HAP-1 (cell line): ENCODE measurements at places on chromosomes 3 and 15.
A peak's percentile ranks its signal among the peaks of the same experiment; 100 is the strongest.

DNA sequence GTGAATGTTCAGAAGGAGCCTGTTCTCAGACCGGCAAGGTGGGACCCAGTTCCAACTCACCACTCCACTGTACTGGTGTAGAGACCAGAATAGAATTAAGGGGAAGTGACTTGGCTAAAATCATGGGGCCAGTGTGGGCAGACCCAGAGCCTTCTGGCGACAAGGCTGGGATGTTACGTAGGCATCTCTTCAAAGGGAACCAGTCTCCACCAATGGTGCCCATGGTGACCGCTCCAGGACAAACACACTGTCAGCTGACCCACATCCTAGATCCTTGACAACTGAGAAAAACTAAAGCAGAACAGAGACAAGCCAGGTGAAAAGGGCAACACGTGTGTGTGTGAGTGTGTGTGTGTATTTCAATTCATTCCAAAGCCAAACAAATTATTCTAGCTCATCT is 321.7 kb upstream of the FRG2C start:
- no peak for DNase-seq

DNA sequence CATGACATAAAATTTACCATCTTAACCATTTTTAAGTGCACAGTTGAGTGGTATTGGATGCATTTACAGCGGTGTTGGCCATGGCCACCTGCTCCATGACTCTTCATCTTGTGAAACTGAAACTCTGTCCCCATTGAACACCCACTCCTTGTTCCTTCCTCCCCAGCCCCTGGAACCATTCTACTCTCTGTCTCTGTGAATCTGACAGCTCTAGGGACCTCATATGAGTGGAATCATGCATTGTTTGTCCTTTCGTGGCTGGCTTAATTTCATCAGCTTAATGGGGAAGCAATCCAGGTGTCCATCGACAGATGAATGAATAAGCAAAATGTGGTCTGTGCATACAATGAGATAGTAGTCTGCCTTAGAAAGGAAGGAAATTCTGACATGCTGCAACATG is 42.5 kb downstream of the PLXNA1 start:
- no peak for DNase-seq

DNA sequence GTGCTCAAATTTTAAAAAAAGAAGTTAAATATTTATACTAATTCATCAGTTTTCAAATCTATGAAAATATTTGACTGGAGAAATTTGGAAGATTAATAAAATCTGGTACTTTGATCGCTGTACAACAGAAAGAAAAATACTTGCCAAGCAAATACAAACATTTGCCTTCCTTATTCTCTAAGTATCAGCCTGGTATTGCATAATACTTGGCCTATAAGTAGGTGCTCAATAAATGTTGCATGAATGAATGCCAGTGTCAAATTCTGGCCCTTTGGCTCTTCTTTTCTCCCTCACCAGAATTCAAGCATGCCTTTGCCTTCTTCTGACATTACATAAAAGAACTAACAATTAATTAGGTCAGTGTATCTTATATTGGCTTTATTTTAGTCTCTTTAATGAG is 601.7 kb upstream of the GBE1 start:
- DNase-seq = no peak

- DNase-seq = no peak
Measured at GRCh38 chr3:16411441-16411840, 102.1 kb downstream of the RFTN1 start.

DNA sequence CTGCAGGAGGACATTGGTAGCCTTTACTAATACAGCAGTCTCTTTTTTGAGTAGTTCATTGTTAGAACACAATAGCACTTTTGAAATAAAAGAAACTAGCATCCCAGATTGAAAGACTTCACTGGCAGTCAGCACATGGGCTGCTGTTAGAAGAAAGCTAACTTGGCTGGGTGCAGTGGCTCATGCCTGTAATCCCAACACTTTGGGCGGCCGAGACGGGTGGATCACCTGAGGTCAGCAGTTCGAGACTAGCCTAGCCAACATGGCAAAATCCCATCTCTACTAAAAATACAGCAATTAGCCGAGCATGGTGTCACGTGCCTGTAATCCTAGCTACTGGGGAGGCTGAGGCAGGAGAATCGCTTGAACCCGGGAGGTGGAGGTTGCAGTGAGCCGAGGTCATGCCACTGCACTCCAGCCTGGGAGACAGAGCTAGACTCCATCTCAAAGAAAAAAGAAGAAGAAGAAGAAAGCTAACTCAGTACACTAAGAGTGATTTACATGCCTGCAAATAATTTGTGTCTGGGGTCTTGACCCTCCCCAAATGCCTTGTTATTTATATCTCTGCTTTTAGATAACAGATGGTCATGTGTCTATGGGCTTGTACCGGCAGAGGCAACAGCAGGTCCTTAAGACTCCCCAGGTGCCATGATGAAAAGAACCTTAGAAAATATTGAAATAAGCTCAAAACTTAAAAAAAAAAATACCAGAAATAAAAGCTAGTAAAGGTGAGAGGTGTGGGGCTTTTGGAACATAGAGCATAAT is 9.7 kb downstream of the TPM1 start:
- peak; percentile 50 for DNase-seq

DNA sequence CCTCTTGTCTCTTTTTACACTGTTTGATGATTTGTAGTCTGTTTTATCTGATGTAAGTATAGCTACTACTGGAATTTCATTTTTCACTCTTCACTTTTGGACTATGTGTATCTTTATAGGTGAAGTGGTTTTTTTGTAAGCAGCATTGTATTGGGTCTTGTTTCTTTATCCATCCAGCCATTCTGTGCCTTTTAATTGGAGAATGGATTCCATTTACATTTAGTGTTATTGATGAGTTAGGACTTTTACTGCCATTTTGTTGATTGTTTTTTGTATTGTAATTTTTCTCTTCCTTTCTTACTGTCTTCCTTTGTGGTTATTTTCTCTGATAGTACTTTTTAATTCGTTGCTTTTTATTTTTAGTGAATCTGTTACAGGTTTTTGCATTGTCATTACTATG is 54.5 kb downstream of the RNF13 start:
- no peak for DNase-seq

DNA sequence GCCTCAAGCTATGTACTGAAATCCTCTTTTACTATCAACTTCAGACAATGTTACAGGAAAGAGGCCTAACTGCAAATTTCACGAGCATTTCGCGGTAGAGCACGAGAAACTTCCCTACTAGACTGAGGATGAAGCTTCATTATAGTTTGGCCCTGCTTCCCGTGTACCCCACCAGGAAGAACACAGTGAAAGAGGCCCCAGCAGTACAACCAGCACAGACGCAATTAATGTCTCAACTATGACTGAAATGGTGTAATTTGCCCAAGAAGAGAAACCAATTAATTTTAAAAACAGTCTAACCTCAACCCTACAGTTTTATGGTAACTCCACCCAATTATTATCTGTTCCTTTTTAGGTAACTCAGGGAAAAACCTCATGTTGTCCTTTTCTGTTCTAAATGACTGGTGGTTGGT is 12.1 kb downstream of the CHSY1 start:
- DNase-seq = no peak

GRCh38 chr3:45272828-45273470 is 46.9 kb upstream of the TMEM158 start:
- no peak for DNase-seq

GRCh38 chr3:44424758-44425157 is 52.7 kb downstream of the ZNF445 start:
- no peak for DNase-seq

- DNase-seq = no peak
Measured at GRCh38 chr3:172204716-172205115, 165.3 kb downstream of the FNDC3B start.
